ENCODE measurements at places on chromosomes 6 and 20. TPM values are rescaled to one million over a fixed set of nuclear protein-coding genes. Genes with fewer than 3 reads are reported as not detected.

C20orf141 gene
- total RNA-seq, result not detected

DNA sequence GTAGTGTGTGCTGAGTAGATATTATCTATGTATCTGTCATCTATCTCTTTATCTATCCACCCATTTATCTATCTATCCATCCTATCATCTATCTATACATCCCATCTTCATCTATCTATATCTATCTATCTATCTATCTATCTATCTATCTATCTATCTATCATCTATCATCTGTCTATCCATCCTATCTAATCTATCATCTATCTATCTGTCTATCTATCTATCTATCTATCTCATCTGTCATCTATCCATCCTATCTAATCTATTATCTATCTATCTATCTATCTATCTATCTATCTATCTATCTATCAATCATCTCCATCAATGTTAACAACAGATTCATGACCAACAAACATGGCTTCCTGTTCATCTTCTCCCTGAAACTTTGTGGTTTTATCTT is 90.5 kb upstream of the SLC24A3 start:
- no peak for DNase-seq

- no peak for DNase-seq
Measured at GRCh38 chr6:135604035-135604860, 106.7 kb upstream of the AHI1 start.

- no peak for DNase-seq
Measured at GRCh38 chr20:45173522-45173921, 1.2 kb upstream of the PI3 start.

DNA sequence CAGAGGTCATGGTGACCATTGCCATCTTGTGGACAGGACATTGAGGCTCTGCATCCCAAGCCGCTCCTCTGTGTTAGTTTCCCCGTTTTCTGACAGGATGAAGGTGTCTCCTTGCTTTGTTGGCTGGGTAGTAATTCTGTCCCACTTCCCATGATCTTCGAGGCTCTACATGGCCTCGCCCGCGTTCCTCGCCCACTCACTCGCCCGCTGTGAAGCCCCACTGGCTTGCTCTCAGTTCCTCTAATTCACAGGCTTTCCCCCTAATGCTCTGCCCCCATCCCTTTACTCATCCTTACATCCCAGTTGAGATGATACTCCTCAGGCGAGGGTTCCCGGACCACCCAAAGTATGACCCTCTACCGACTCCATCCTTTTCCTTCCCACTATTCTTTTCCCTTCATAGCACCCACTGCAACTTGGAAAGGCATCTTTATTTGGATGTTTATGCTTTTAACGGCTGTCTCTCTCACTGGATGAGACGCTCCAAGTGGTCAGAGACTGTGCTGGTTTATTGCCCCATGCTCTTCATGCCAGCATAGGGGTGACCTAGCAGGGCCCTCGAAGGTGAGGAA is 511 bp upstream of the SLC35B2 start:
- DNase-seq, result no peak

DNA sequence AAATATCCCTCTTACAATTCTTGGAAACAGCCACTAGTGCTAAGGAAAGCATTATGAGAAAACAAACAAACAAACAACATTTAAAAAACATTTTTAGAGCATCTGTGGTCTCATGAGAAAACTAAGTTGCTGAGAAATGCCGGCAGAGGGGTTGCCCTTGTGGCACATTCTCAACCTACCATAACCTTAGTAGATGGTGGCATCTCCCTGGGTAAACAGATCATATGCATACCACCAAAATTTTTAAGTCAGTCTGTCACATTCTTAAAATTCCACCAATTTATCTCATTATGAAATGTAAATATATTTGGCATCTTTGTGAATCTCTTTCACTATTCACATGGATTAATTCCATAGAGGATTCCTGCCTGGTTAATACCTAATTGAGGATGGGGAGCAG is 575.7 kb upstream of the MARCKS start:
- DNase-seq, result no peak

- no peak for DNase-seq
Measured at GRCh38 chr6:108869876-108870275, 21.7 kb downstream of the ARMC2 start.

DNA sequence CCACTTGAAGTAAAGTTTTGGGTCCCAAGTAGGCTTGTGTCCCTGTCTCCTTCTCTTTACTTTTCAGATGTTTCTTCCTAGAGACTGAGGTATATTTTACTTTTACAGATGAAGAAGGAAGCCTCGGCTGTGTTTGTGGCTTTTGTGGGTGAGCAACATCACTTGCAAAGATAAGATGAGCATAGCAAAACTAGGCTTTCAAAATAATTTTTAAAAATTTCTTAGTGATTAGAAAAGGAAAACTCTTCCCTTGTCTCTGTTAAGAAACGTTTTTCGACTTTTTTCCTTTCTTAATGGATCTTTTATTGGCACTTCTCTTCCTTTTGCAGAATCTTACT is 7.6 kb downstream of the PTPN1 start:
- DNase-seq, result no peak
